ENCODE measurements at places on chromosomes 3 and 15.

- DNase-seq = no peak
Observed at GRCh38 chr15:100711516-100712021, 109.2 kb downstream of the ASB7 start.

GRCh38 chr15:66452420-66452819 is 45.1 kb downstream of the SNAPC5 start:
- no peak for DNase-seq

DNA sequence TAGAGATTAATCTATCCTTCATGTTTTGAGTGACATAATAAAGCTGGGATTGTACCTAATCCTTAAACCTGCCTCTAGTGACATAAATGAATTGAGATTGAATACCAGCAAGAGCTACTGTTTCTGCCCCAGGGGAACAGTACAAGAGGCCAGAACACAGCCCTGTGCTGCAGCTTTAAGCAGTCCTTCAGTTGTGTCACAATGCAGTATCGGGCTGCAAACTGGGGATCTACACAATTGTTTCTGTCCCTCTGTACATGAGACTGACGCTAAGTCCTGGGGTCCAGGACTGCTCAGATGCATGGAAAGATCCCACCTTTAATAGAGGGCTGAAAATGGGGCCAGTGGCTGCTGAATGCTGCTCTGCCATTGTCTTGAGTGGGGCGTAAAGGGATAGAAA is 87.5 kb downstream of the MINAR1 start:
- no peak for DNase-seq

DNA sequence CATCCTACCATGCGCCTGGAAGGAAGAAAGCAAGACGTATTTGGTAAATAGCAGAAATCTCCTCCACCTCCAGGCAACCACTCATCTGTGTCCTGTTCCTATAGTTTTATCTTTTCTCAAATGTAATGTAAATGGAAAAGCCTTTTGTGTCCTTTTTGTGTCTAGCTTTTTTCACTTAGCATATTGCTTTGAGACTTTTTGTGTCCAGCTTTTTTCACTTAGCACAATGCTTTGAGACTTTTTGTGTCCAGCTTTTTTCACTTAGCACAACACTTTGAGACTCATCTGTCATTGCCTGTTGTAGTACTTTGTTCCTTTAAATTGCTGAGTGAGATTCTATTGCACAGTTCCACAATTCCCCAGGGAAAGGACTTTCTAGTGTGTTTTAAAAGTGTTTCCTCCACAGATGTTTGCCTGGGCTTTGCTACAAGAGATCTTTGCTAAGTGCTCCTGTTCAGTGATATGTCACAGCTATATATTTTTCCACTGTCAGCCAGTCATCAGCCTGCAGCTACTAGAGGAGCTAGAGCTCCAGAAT is 27.9 kb upstream of the MUC13 start:
- DNase-seq = no peak

- no peak for DNase-seq
Observed at GRCh38 chr15:66886686-66887273, 178.6 kb upstream of the SMAD3 start.

- DNase-seq = no peak
Observed at GRCh38 chr3:94524102-94524919, 461.4 kb downstream of the NSUN3 start.

DNA sequence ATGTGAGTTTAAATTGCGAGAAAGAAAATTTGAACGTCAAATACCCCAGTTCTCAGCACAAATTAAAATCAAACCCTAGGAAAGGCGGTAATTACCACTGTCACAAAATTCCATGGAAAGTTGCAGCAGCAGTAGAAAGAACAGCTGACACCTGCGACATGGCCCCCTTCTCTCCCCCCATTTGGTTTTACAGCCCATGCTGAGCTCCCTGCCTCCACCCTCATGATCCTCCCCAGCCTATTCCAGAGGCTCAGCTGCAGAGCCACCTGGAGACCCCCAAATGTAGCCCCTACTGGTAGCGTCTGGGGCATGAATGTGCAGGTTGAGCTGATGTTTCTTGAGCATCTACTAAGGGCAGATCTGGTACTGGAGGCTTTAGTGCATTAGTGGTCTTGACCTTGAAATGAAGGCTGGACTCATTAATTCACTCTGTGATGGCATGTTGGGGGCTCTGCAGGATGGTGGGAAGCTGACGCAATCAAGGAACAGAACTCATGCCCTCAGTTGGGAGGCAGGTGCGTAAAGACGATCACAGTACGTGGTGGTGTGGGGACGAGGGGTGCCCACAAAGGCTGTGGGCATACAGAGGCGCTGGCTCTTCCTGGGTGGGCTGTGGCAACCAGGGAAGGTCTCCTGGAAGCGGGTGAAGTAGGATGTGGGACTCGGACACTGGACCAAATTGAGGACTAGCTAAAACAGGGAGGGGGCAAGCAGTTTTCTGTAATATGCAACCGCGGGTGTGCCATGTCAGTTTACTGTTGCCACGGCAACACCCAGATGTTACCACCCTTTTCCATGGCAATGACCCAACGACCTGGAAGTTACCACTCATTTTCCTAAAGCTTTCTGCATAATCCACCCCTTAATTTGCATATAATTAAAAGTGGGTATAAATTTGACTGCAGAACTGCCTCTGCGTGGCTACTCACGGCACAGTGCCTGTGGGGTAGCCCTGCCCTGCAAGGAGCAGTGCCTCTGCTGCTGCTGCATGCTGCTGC is 39.8 kb downstream of the PRKCD start:
- no peak for DNase-seq

DNA sequence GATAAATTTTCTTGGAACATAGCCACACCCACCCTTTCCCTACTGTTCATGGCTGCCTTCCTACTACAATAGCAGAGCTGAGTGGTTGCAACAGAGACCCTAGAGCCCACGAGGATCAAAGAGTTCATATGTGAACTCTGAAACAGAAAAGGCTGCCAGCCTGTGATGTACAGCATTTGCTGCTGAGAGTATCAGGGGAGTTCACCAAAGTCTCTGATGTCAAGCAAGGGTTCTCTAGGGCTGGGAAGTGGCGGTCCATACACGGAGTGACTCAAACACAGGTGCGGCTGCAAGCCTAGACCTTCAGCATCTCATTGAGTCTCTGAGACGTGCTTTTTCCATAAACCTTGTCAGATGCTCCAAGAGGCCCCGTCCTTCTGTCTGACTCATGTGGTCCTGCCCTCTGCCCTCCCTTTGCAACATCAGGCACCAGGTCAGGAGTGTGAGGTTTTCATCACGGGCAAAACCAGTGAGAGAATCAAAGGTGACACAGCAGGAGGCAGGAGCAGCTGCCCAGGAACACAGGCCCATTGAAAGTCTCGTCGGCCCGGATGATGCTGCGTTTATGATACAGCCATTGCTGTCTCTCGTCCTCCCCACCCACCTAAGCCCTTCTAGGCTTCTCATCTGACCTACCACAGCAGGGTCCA is 42.9 kb downstream of the PCSK6 start:
- DNase-seq = no peak

DNA sequence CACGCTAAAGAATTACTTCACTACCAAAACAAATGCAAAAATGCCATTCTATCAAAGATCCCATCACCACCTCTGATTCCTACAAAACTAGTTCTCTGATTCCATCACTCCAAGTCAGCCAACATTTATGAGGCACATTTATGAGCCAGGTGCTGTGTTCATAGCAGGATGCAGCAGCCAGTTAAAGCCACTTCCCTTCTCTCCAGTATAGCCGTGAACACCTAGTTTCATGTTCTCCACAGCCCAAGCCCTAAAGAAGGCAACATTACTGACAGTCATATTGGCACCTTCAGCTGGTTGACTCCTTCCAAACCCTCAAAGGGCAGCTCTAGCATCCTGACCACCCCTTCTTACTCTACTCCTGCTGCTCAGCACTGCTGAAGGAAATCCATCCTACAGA is 36.4 kb downstream of the RYK start:
- DNase-seq = no peak

DNA sequence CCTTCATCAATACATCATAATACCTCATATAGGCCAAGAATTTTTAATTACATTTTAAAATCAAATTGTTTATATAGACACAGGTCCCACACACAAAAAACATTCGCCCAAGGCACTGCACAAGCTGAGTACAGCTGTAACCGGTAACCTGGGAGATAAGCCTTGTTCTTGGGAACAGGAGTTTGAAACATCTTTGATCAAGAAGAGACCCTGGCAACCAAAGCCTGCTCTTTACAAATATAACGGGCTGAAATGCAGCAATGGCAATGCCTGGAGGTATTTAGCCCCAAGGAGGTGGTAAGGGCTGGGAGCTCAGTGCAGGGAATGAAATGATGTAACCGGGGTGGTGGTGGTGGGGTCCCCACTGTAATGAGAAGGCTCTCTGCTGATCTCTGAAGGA is 7.2 kb upstream of the CORO2B start:
- DNase-seq = no peak

- DNase-seq = no peak
Observed at GRCh38 chr3:72482589-72483321, 365.5 kb downstream of the SHQ1 start.

- no peak for DNase-seq
Observed at GRCh38 chr15:62706317-62706716, 336.2 kb upstream of the TPM1 start.

- DNase-seq = no peak
Observed at GRCh38 chr3:183386651-183387050, 41.8 kb downstream of the MCF2L2 start.

- DNase-seq = no peak
Observed at GRCh38 chr3:12413721-12414255, 70.5 kb upstream of the TSEN2 start.

DNA sequence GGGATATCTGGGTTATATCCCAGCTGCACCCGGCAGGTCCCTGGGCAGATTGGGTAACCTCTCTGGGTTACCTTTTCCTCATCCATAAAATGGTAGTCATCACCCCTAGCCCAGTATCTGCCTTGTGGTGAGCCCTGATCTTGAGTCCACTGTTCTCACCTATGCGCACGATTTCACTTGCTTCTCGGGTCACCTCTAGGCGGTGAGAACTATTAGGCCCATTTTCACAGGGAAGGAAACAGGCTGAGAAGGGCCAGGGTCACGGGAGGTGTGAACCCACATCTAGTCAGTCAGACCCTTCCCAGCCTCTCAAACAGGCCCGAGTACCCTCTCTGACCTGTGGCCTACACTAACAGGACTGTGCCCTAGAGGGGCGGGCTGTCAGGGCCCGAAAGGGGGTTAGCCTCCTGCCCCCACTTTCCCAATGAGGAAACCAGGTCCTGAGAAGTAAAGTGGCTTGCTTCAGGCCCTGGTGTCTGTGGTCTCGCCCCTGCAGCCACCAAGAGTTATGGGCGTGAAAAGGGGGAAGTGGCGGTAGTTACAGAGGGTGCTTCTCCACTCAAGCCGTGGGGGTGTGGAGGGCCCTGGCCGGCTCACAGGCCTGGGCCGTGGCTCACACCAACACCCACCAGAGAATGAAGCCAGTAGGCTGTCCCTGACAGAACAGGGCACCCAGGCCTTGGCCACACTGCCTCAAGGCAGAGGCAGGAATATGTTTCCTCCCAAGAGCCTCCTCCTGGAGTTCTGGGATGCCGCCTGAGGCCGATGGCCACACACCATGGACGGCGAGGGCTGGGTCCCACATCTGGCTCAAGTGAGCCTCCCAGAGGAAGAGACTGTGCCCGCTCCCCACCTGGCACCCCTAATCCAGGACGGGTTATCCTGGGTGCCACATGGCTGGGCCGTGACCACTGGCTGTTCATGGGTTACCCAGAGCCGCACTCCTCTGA is 19.5 kb downstream of the PSTPIP1 start:
- no peak for DNase-seq

DNA sequence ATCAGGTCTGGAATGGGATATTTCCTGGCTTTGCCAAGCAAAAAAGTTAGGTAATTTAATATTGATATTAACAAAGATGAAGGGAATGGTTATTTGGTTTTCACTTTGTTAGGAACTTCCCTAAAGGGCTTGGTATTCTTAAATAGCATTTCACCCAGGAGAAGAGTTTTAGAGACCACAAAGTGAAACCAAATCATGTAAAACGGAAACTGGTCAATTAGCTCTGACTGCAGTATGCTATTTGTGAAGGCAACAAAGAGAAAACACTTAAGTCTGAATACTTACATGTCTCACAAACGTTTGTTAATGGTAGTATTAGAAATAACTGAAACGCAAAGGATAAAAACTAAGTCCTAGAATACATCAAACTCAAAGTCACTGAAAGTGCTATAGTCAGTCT is 32.4 kb upstream of the SETMAR start:
- no peak for DNase-seq

DNA sequence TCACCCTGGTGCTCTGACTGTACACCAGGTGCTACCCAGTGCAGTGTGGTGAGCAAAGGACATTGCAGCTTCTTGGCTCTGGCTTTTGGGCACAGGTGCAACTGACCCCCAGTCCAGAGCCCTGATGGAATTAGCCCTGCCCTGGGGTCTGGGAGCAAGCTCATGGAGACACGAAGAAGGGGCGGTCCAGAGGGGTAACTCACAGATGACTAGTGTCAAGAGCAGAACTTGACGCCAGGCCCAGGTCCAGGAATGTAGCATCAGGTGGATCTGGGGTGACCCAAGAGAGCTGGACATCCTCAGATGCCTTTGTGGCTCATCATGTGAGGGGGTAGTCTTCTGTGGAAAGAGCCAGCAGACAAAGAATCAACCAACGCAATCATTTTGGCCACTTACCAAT is 88.9 kb downstream of the ASB7 start:
- no peak for DNase-seq

DNA sequence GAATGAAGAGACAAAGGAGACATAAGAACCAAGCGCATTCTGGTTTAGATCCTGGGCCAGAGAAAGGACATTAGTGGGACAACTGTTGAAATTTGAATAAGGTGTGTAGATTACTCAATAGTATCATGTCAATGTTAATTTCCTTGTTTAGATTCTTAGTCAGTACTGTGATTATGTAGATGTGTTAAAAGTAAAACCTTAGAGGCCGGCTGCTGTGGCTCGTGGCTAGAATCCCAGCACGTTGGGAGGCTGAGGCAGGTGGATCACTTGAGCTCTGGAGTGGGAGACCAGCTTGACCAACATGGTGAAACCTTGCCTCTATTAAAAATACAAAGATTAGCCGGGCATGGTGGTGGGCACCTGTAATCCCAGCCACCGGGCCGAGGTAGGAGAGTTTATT is 26.7 kb downstream of the CYP8B1 start:
- DNase-seq = no peak

DNA sequence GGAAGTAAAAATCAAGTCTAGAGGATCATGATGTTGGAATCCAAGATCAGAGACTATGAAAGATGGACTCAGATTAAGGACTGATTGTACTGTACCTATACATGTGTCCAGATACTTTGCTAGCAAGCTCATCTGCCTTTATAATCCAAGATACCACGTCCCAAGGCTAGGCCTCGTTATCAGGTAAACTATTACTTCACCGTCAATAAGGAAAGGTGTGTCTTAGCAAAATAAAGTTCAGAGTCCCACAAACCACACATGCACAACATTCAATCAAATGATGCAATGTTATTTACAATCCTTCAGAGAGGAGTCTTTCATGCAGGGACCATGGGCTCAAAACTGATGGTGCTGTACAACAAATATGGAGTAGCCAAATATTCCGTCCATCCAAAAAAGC is 1092.9 kb downstream of the IGSF11 start:
- no peak for DNase-seq
